Osteoblast (primary cell): ENCODE measurements at places on chromosomes 7 and 10. TPM values are rescaled to one million over a fixed set of nuclear protein-coding genes. Genes with fewer than 3 reads are reported as not detected.

TACC2 gene
- total RNA-seq, result 5.0 and 5.8 TPM in 2 replicates

- no peak for DNase-seq
Measured at GRCh38 chr7:54426406-54426805, 115.8 kb upstream of the VSTM2A start.

MARCHF5 gene
- total RNA-seq, result 14.1 and 19.2 TPM in 2 replicates

DNA sequence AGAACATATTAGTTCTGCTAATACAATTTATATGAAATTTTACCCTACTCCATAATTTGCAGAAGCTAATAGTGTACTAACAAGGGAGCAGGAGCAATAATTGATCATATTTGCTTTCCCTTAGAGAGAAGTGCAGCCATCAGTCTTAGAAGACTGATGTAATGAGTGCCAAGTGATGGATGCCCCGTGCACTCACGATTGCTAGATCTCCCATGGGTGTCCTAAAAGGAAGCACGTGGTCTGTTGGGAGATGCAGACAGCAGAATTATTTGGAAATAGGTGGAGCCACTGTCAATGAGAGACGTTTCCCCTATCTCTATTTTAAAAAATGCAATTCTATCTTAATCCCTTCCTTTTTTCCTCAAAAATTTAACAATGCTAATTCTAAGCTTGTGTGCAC, 772.2 kb upstream of the C7orf33 start:
- no peak for DNase-seq

MOGAT3 gene
- total RNA-seq, result not detected in 2 replicates

- DNase-seq, result no peak
Measured at GRCh38 chr10:88467835-88468485, 115.2 kb downstream of the RNLS start.

TMEM213 gene
- total RNA-seq, result not detected in 2 replicates

DNA sequence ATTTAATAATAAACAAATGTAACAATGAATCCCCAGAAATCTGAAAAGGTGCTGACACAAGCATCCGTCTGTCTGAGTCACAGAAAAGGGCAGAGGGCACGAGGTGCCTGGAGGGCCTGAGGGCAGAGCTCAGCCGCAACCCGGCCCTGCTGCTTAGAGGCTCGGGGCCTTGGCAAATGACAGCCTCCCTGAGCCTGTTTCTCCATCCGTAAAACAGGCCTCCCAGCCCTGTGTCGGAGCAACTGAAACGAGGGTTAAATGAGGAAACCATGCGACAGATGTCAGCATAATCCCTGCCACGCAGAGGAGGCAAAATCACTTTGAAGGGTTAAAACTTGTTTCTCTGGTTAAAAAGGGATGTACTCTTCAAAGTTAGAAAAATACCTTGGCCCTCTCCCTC, 24.9 kb downstream of the NUDT1 start:
- DNase-seq, result peak; percentile 78

DNA sequence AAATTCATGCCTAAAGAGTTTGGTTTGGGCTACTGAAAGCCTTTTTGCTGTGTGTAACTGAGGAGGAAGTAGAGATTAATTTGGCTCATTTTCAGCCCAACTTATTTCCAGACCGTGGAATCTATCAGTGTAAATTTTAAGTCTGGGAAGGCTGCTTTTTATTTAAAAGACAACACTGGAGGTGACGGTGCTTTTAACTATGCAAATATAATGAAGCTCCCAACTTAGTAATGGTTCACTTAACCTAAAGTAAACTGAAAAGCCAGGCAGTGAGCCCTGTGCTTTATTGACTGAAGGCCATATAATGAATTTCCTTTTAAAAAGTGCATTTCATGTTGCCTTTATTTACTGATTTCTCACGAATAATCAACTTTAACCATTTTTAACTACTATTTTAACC, 127.2 kb downstream of the NPY start:
- no peak for DNase-seq

GRCh38 chr7:132023466-132023865, 467.0 kb upstream of the PODXL start:
- DNase-seq, result no peak

GRCh38 chr10:123154711-123155505, 706 bp downstream of the BUB3 start:
- DNase-seq, result peak; percentile 95

EBLN1 gene
- not detected in 2 replicates for total RNA-seq

DNA sequence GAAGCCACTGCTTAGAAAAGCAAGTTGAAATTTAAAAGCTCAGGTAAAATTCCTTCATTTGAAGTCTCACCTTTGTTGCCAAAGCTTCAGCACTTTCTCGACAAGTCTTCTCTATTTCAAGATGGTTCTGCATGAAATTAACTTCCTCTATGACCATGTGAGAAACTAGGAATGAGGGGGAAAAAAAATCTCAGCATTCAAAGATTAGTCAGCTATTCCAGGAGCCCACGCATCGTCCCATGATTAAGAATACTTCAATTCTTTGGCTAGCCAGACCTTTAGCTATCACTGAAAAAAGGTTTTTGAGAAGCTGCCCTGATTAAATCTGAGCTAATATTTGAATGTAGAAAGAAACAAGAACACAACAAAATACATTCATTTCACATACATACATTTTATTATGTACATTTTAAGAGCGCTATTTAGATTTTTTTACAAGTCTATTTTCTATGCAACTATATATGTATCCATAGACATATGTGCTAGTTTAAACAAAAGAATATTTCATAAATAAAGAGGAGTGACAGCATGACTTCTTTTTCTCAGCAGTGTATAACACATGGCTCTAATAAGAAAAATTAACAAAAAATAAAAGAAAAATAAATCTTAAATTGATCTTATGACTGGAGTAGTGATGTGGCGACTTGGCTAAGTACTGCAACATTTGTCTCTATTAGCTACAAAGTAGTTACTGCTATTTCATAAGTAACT, 44.8 kb downstream of the SHTN1 start:
- DNase-seq, result peak; percentile 15

GRCh38 chr7:141118767-141119166, 44.9 kb downstream of the TMEM178B start:
- no peak for DNase-seq

RAPGEF5 gene
- 1.1 and 1.5 TPM in 2 replicates for total RNA-seq

ZNF804B gene
- not detected in 2 replicates for total RNA-seq

- DNase-seq, result no peak
Measured at GRCh38 chr7:39091774-39092173, 114.1 kb downstream of the POU6F2 start.

DNA sequence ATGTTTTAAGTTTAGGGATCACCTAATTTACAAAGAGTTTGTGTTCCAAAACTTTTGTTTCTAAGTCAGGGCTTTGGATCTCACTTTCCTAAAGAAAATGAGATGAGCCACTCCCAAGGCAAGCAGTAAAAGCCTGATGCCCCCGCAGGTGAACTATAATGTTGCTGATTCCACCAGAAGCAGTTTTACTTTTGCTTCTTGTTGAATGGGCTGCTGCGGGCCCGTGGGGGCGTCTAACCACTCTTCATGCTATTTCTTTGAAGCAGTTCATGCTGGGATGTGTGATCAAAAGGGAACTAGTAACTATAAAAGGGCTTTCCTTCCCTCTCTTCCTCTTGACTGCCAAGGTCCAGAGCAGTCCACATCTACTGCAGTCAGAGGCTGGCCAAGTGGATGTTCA, 118.7 kb upstream of the NEBL start:
- DNase-seq, result no peak
